Brain pericyte (primary cell): ENCODE measurements at places on chromosomes 7 and 10.

DNA sequence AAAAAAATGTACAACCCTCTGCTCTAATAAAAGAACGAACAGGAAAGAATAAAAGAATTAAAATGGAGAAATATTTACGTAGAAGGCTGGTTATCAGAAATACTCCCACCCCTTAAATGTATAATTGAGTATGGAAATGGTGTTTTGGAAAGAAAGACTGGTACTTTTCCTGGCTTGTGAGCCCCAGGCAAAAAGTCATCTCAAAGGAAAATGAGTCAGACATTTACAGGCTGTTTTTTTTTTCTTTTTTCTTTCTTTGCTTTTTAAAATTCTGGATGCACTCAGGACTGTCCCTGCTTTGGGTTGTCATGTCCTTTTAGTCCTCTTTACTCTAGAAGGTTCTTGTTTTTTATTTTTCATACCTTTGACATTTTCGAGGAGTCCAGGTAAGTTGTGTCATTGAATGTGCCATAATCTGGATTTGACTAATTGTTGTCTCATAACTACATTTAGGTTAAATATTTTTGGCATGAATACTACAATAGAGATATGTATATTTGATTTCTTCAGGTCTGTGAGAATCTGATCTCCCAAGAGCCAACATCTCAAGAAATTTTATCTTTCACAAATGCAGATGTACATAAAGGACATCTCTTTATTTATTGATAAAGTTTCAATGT lies 313.0 kb upstream of the GLI3 start:
- no peak for DNase-seq

DNA sequence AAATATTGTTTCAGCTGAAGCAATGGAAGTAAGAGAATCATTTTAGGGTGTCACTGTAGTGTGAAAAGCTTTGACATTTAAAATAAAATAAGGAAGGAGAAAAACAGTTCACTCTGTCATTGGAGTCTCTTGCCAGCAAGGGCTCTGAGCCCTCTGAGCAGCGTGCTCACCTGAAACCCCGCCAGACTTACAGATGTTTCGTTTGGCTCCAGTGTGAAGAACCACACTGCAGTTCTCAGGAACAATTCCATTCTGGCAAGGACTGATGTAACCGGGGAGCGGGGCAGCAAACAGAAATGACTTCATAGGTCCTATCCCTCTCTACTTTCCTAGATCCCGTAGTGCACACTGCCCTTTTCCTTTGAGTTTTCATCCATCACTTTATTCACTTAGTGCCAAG lies 164.3 kb downstream of the CELF2 start:
- DNase-seq: no peak

GRCh38 chr7:105839266-105839665 lies 37.1 kb downstream of the ATXN7L1 start:
- DNase-seq: no peak

DNA sequence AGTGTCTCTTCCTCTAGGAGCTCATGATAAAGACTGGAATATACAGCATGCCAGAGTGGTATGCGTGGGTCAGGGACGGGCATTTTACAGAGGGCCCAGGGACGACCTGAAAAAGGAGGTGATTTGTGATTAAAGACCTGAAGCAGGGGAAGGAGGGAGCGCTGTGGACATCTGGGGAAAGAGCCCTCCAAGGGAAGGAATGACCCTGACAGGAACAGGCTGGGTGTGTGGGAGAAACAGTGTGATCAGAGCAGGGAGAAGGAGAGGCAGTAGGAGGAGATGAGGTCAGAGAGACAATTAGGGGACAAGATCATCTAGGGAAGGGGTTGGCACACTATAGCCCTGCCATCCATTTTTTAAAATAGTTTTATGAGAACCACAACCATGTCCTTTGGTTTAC lies 3.4 kb upstream of the RASSF4 start:
- no peak for DNase-seq

- DNase-seq: no peak
Measured at GRCh38 chr7:151168787-151169162, 1.3 kb upstream of the GBX1 start.

DNA sequence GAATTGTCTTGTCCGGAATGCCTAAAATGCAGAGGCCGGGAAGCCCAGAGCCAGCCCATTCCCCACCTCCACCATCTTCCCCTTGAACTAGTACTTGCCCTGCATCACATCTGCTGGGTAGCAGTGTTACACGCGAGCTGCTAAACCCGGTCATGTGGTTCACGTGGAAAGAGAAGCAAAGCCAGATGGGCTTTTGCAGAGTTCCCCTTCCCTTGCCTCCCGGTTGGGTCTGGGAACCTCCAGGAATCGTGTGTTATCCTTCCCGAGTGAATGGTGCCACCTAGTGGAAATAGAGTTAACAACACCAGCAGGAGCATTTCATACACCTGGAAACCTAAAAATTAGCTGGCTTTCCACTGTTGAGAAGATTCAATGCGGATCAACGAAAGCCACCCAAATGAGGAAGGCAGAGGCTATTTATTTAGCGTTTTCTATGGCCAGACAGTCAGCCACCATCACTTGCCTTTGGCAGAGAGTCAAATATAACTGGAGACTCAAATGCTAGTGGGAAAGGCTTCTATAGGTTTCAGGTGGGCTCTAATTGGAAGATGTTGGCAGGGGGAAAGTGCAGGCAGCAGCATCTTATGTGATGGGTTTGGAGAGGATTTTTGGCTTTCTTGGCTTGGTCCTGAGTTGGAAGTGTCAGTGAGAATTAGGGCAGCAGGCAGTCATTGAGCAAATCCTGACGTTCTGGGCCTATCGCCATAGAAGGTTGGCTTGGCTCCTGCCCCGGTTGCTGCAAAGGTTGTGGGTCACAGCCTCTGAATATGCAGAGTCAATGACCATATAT lies 12.9 kb upstream of the DENND2A start:
- DNase-seq: no peak

DNA sequence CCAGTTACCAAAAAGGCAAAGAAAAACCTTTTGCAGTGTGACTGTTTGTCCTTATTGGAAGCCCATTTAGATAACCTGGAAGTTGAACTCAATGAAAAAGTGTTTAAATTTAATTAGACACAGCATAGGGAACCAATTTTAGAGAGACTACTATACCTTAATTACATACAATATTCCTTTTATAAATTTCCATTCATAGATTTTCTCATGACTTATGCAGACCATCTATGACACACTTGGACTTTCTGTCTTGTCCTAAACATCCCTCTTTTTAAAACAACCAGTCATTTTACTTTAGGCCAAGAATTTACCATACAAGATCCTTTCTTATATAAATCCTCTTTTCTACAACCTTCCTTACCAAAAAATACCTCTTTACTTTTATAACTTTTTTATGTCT lies 61.6 kb downstream of the MTURN start:
- no peak for DNase-seq

GRCh38 chr10:45592926-45593325 lies 79.6 kb downstream of the ZFAND4 start:
- no peak for DNase-seq

DNA sequence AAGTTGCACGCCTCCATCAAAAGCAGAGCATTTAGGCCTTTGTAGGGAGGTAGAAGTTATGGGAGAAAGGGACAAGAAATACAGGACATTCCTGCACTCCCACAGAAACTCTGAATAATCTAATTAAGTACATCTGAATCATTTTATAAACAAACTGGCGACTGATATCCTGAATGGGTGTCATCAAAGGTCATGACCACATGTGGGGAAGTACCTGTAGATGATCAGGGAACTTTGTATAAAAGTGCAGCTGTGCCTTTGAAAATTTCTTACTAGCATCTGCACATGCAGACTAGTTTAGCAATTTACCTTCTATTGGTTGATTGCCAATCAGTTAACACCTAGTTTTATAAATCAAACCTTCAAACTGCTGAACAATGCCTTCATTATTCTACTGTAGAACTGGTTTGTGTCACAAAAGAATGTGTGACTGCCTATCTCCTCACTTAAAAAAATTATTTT lies 17.1 kb downstream of the STEAP4 start:
- no peak for DNase-seq

- DNase-seq: no peak
Measured at GRCh38 chr10:32938554-32939061, 19.4 kb downstream of the ITGB1 start.

GRCh38 chr10:91317541-91317940 lies 92.6 kb upstream of the HECTD2 start:
- DNase-seq: no peak

DNA sequence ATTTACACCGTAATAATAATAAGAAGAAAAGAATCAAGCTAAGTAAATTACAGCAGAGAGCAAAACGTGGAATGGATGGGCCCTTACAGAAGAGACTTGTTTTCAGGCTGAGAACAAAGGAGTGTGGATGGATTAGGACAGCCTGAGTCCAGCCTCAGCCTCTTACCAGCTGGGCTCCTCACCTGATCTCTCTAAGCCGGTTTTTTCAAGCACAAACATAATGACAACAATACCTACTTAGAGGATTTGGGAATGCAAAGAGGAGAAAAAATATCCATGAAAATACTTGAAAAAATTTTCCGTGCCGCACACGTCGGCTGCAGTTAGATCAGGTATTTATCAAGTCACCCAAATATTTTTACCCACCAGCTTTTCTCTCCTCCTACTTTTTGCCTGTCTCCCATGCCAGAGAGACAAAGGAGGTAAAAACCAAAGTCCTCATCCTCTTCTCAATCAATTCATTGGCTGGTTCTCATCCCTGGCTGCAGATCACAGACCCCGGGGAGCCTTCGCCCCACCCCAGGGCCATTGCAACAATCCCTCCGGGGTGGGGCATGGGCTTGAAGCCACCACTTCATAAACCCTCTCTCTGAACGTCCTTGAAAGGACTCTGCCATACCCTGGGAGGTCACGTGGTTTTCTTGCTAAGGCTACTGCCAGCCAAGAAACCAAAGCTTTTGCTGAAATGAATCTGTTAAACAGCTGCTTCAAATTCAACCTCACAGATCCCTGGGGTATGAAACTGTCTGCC lies 29.7 kb upstream of the GTF2I start:
- no peak for DNase-seq

- DNase-seq: no peak
Measured at GRCh38 chr7:158710651-158711102, 6.1 kb upstream of the NCAPG2 start.

DNA sequence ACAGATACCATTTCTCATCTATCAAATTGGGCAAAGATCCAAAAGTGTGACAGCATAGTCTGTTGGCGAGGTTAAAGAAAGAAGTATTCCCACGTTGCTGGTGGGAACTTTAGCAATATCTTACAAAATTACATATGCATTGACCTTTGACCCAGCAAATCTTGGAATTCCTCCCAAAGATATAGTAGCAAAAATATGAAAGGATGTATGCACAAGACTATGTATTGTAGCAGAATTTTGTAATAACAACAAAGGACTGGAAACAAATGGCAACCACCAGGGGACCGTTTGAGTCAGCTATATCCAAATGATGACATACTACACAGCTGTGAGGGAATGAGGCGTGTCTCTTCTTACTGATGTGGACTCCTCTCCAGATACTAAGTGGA lies 50.2 kb downstream of the KCNH2 start:
- no peak for DNase-seq

DNA sequence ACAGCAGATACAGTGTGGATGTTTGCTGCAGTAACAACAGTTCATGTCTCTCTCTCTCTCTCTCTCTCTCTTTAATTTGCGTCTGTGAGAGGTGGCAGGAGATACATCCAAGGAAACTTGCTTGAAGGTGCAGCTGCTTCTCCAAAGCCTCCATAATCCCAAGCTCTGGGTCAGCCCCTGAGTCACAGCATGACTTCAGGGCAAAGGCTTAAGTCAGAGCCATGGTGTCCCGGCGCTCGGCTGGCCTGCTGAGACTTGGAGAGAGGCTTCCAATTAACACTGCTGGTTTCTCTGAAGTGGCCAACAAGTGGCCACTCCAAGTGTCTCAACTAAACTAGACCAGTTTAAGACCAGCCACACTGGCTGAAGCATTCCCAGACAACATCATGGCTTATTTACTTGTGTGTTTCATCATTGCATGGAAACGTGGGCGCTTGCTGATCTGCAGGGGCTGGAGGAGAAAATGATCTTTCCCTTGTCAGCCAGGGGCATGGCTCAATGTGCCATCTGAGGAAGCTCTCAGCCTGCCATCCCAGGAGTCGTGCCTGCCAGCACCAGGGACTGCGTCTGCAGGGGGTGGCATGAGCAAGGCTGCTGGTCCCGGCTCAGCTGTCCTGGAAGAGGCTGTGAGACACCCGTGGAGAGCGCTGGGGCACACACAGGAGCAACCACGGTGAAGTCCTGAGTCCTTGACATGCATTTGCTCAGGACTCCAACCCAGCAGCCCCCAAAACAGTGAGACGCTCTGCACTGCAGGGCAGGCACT lies 254.2 kb downstream of the COBL start:
- DNase-seq: no peak

- no peak for DNase-seq
Measured at GRCh38 chr7:76371396-76371795, 12.6 kb upstream of the YWHAG start.

GRCh38 chr7:126489874-126490273 lies 762.9 kb downstream of the GRM8 start:
- DNase-seq: no peak

- DNase-seq: no peak
Measured at GRCh38 chr7:26930845-26931244, 66.5 kb upstream of the SKAP2 start.

GRCh38 chr7:323410-323809 lies 33.4 kb downstream of the FOXL3 start:
- no peak for DNase-seq

DNA sequence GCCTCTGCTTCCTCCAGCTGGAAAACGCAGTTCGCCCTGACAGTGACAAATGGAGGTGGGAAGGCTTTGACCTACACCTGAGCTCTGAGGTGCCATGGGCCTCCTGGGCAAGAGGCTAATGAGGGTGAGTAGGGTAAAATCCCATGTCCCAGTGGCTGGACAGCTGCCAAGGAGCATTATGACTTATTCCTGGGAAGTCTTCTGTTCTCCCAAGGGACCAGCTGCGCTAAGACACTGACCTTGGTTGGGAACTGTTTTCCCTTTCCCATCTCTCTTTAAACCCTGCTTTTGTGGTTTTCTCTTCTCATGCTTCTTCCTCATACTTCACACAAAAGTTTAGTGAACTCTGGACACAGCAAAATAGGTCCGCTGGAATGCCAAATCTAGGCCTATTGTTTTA lies 72.6 kb downstream of the COPG2 start:
- DNase-seq: peak; percentile 11

GRCh38 chr7:129332254-129333035 lies 101.8 kb upstream of the STRIP2 start:
- DNase-seq: no peak

- no peak for DNase-seq
Measured at GRCh38 chr7:128887169-128888038, 23.1 kb downstream of the KCP start.

DNA sequence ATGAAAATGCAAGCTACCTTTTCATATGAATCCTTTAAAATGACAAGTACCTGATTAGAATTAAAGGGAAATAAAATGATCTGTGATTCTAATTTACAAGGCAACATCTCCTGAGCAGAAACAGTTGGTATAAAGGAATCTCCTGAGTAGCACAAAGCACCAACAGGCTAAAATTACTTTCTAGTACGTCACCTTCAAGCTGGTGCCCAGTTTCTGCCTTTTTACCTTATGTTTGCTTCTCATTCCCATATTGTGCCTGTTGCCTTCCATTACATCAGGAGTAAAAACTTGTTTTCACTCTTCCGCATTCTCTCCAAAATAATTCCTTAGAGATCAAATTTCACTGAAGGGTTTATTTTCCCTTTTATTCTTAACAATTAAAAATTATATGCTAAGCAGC lies 587.1 kb upstream of the KCND2 start:
- DNase-seq: no peak
